Left kidney (tissue), 8 donors: ENCODE measurements at places on chromosomes 7 and 10.

DNA sequence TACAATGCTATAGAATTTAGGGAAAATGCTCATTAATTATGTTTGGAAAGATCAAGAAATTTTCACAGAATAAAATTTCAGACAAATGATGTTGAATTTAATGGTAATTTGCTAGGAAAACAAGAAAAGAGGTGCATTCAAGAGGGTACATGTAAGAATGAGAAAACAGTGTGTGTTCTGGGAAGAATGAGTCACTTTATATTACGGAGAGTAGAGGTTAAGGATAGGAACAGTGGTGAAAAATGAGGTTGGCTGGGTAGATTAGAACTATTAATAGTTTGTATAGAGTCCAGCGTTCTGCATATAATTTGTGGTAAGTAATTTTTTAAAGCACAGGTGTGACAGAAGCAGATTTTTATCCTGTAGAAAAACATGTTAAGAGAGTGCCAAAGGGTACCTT is 336.7 kb upstream of the MBL2 start:
- no peak for DNase-seq

DNA sequence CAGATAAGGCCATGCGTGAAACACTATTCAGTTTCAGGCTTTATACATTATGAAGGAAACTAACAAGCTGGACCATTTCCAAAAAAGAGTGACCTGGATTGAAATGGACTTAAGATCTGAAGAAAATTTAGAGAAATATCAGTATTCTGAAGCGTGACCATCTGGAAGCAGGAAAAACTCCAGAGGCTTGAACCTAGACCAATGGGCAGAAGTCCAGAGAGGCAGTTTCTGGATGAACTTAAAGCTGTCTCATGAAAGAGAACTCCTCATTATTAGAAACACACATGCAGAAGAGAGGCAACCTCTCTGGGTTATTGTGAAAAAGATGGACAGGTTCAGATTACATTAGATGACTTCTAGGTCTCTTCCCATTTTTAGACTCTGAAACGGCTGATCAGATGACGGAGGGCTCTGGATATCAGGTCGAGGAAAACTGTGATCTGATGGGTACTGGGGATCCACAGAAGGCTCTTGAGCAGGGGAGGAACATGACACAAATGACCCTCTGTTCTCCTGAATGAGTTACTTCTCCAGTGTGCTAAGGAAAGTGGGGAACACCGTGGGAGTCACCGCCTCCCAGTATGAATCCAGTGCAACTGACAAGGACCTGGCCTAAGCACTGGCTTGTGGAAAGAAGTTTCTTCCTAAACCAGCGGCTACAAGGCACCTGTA is 116.5 kb downstream of the SPDYE5 start:
- peak; percentile 4 for DNase-seq

DNA sequence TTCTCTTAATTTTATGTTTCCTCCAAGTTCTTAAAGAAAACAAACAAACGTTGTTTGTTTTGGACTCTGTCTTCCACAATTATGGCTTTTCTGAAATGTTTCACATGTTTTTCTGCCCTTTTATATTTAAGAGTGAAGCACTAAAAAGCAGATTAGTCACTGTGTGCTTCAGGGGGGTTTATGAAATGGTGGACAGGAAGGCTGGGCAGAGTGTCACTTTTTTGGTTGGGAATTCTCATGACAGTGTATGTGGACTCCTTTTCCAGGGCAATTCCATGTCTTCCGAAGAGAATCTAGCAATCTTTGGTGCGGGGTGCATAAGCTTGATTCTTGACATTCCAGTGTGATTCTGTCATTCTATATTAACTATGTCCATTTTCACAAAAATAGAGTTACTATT is 669.4 kb downstream of the PARD3 start:
- DNase-seq, result peak; percentile 56

GRCh38 chr10:92993699-92994272 is 66.8 kb upstream of the CYP26C1 start:
- no peak for DNase-seq

DNA sequence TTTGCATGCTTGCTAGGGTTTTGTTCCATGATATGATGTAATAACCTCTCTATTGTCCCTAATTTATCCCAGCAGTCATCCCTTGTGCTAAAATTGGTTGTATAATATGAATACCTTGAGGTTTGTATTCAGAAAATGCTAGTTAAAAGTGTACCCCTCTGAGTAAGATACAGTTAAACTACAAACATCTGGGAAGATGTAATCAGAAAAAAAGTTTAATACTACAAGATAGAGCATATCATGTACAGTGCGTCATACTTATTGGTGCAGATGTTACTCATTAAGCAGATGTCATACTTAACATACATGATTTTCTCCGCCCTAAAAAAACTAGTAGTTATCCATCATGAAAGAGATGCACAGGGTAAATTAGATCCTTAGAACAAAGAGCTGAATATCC is 336.1 kb upstream of the KCND2 start:
- no peak for DNase-seq

DNA sequence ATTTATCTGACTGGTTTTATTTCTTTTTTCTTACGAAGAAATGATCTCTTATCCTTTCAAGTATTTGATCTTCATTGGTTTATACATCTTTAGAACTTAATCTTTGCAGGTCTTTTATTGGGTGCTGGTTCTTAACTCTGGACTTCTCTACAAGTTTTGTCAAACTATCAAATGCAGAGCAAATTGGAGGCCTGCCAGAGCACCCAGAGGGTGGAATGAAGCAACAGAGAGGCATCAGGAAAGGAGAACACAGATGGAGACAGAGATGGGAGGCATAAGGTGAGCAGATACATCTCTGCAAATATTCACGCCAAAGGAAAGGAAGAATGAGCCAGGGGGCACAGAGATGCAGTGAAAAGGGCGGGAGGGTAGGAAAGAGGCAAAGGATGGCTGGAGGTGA is 130.3 kb downstream of the PKD1L1 start:
- DNase-seq, result no peak

GRCh38 chr7:42426163-42426562 is 189.2 kb upstream of the GLI3 start:
- DNase-seq, result no peak

GRCh38 chr10:49275896-49276295 is 23.1 kb upstream of the C10orf71 start:
- DNase-seq, result no peak

DNA sequence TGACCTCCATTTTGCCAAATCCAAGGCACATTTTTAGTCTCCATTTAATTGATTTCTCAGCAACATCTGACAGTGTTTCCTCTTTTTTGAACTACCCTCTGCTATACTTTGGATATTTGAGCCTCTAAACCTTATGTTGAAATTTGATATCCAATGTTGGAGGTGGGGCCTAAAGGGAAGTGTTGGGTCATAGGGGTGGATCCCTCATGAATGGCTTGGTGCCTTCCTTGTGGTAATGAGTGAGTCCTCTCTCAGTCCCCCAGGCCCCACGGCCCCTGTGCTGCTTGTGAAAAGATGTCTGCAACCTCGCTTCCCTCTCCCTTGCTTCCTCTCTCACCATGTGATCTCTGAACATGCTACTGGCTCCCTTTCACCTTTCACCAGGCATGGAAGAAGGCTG is 96.8 kb upstream of the DGKB start:
- DNase-seq, result no peak

GRCh38 chr7:7696458-7697119 is 21.8 kb downstream of the RPA3 start:
- no peak for DNase-seq

- peak; percentile 60 for DNase-seq
These were observed 67.5 kb downstream of the CHST15 start for GRCh38 chr10:124025660-124026588.

GRCh38 chr10:74174521-74174920 is 23.5 kb downstream of the ADK start:
- no peak for DNase-seq

DNA sequence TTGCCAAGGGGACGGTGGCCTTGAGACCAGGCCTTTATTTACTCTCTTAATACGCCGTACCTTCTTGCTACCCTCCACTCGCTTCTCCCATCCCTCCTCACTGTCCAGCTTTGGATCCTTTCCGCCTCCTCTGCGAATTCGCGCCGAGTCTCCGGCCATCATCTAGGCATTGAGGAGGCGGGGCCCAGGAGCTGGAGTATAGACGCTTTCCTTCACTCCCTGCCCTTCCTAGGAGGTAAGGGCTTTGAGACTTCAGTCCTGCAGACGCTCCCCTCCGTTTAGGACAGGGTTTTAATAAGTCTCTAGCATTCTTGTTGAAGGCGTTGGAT is 538 bp downstream of the TFAM start:
- no peak for DNase-seq

- no peak for DNase-seq
These were observed 17.5 kb upstream of the CLIP2 start for GRCh38 chr7:74271742-74272141.

DNA sequence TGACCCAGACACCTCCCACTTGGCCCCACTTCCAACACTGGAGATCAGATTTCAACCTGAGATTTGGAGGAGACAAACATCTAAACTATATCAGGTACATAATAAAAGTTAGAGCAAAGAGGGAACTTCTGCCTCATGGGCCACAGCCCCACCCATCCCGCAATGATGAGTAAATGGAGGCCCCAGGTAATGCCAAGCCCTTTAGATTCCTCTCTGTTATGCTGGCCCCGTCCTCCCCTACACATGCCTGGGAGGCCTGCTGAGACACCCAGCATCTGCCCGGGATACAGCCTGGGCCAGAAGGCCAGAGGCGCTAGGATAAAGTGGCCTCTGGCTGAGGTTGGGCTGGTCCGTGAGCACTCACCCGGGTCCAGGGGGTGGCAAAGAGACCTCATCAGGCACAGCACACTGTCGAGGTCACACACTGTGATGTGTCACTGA is 185.5 kb upstream of the SH2B2 start:
- no peak for DNase-seq

DNA sequence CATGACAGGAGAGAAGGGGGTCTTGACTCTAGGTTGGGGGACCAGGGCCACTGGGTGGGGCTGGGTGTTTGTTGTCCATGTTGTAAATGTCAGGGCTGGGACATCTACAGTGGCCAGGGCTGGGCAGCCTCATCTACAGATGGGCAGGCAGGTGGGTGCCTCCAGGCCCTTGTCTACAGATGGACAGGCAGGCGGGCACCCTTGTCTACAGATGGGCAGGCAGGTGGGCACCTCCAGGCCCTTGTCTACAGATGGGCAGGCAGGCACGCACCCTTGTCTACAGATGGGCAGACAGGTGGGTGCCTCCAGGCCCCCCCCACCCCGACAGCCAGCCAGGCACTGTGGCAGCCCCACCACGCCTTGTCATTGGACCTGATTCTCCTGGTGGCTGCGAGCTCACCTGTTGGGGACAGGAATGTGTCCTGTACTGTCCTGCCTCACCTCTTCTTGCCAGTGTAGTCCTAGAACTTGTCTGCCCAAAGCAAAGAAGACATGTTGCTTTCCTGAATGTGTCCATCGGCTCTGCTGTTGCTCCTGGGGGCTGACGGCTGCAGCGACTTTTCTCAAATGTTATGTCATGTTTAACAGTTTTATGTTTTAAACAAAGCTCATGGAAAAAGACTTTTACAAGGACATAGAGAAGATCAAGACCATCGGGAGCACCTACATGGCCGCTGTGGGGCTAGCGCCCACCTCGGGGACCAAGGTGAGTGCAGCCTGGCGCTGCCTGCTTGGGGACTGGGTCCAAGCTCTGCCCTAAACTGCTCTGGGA is 129.9 kb downstream of the ADCY1 start:
- DNase-seq, result no peak

- DNase-seq, result no peak
These were observed 63.7 kb downstream of the LRRC17 start for GRCh38 chr7:102976493-102976892.

GRCh38 chr10:73887294-73888039 is 13.1 kb upstream of the CAMK2G start:
- no peak for DNase-seq

GRCh38 chr7:132495936-132496335 is 80.3 kb downstream of the PLXNA4 start:
- DNase-seq, result no peak
